ENCODE measurements at places on chromosomes 6 and 20. TPM values are rescaled to one million over a fixed set of nuclear protein-coding genes. Genes with fewer than 3 reads are reported as not detected.

DNA sequence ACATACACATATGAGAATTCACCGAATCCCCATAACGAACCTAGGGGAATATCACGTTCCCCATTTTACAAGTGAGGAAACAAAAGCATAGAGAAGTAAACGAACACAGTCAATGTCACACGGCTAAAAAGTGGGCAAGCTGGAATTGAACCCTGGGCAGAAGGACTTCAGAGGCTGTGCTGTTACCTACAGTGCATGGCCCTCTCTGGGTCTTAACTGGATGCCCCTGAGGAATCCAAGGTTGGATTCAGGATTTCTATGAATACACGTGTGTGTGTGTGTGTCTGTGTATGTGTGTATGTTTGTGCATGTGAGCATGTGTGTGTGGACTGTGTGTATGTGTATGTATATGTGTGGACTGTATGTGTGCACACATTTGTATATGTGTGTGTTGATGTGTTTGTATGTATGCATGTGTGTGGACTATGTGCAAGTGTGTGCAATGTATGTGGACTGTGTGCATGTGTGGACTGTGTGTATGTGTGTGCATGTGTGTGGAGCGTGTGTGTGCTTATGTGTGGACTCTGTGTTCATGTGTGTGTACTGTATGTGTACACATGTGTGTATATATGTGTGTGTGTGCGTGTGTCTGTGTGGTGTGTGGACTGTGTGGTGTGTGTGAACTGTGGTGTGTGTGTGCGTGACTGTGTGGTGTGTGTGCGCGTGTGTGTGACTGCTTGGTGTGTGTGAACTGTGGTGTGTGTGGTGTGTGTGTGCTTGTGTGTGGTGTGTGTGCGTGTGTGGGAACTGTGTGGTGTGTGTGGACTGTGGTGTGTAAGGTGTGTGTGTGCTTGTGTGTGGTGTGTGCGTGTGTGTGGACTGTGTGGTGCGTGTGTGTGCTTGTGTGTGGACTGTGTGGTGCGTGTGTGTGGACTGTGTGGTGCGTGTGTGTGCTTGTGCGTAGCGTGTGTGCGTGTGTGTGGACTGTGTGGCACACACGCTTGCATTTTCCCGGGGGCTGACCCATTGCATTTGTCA, 49.0 kb downstream of the HNF4A start:
- no peak for DNase-seq

Gene LZTS3
- total RNA-seq: 26.8 TPM

GRCh38 chr20:49384437-49385434, 97.7 kb downstream of the KCNB1 start:
- peak; percentile 78 for DNase-seq

Gene THBS2
- 38.8 TPM for total RNA-seq

DNA sequence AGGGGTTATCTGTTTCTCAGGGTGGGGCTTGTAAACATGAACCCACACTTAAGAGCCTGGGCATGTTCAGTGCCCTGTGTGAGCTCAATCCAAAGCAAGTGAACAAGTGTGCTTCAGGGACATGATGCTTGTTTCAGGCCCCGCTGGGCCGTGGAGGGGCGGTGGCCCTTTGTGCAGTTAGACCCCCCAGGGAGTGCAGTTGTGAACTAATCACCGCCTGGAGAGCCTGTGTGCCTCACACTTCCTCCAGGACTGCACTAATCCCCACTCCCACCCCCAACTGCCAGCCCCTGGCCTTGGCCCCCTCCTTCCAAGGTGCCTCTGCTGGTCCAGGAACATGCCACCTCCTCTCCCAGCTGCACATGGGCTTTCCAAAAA, 58.1 kb downstream of the RREB1 start:
- no peak for DNase-seq

Gene BEND6
- total RNA-seq: 2.4 TPM

DNA sequence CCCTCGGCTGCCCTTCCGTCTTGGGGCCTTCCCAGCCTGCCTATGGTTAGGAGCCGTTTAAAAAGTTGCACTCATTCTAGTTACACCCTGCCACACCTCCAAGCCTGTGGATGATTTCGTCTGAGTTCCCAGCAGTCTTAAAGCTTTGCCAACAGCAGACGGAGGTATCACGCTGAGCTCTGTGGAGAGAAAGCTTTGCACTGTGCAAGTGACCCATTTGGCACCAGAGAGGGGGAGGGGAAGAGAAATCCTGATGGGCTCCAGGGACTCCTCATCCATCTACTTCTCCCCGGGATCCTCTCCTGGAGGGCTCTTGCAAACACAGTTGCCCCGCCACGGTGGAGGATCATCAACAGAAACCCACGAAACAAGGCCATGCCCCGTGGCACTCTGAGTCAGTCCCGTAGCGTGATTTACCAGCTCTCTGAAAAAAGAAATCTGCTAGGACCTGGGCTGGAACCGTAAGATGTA, 98.8 kb upstream of the CITED2 start:
- DNase-seq: no peak

DNA sequence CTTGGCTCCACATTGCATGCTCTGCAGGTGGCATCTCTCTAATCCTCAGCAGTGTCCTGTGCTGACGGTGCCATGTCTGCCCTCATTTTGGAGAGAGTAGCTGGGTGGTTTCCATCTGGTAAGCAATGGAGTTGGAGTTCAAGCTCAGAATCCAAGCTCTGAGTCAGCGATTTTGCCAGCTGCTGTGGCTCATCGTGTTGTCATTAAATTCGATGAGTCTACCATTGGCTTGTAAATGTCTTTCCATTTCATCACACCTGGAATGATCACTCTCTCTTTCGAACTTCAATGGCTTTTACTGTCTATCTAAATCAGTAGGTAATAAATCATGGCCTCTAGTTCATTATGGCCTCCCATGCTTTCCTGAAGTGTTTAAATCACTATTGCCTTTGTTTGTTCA, 378.5 kb upstream of the TSHZ2 start:
- no peak for DNase-seq

- DNase-seq: no peak
Observed at GRCh38 chr6:106122306-106122918, 36.3 kb downstream of the PRDM1 start.

- no peak for DNase-seq
Observed at GRCh38 chr6:86215323-86215722, 572.6 kb upstream of the SYNCRIP start.

- no peak for DNase-seq
Observed at GRCh38 chr6:134152767-134153485, 100.5 kb upstream of the SLC2A12 start.

Gene TINAG
- 0.29 TPM for total RNA-seq
